H1 (cell line): ENCODE measurements at places on chromosomes 7 and 10. TPM values are rescaled to one million over a fixed set of nuclear protein-coding genes. Genes with fewer than 3 reads are reported as not detected.

GRCh38 chr10:86355571-86356038 lies 11.0 kb downstream of the GRID1 start:
- H3K27me3 ChIP-seq: peaks cover under 1% of the 10 kb centered on the region; the same call in 1 of the 2 replicates
- H3K4me3 ChIP-seq: no peak overlapping the region
- H3K27ac ChIP-seq: no peak overlapping the region
- H3K4me1 ChIP-seq: no peaks in the 10 kb centered on the region

The DKK1 gene
- total RNA-seq: 0.21 and 0.61 TPM in 2 replicates

- DNase-seq: no peak
- no peak overlapping the region for H3K27ac ChIP-seq
- H3K36me3 ChIP-seq: no peaks in the 10 kb centered on the region
- H3K4me3 ChIP-seq: no peak overlapping the region
- no peaks in the 10 kb centered on the region for H3K27me3 ChIP-seq
- H3K4me1 ChIP-seq: peaks cover 3% of the 10 kb centered on the region
These were observed 9.0 kb upstream of the BLVRA start for GRCh38 chr7:43749383-43749940.

DNA sequence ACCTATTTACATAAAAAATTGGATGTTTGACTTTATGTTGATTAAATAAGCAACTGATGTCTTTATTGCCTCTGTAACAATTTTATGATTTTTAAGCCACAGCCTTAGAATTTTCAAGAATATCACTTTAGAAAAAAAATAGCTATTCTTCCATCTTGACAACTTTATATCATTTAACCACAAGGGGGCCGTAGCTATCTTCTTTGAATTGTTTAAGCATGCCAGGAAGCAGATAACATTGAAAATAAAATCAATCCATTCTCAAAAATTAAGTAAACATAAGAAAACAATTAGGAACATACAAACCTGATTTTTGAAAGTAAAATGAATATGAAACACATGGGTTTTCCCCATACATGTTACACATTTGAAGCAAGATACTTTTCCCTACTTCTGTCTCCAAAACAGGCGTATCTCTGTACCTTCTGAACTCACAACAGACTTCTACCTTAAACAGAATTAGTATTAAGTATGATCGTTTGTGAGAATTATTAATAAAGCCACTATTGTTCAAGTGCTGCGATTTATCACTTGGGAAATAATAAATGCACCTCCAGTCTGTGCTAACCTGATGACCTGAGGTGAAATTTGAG lies 209.0 kb downstream of the CACNA2D1 start:
- H3K36me3 ChIP-seq: no peaks in the 10 kb centered on the region
- H3K27ac ChIP-seq: no peak overlapping the region
- DNase-seq: no peak
- H3K4me3 ChIP-seq: no peak overlapping the region

GRCh38 chr10:96270571-96270970 lies 798 bp downstream of the BLNK start:
- DNase-seq: no peak
- H3K27me3 ChIP-seq: no peaks in the 10 kb centered on the region
- no peaks in the 10 kb centered on the region for H3K4me1 ChIP-seq
- H3K4me3 ChIP-seq: no peak overlapping the region

GRCh38 chr10:28496481-28496961 lies 36.4 kb upstream of the WAC start:
- H3K27me3 ChIP-seq: no peaks in the 10 kb centered on the region
- no peak overlapping the region for H3K27ac ChIP-seq
- H3K36me3 ChIP-seq: no peaks in the 10 kb centered on the region

GRCh38 chr7:84914598-84914997 lies 272.3 kb downstream of the SEMA3D start:
- H3K27ac ChIP-seq: no peak overlapping the region
- peaks cover 4% of the 10 kb centered on the region for H3K4me1 ChIP-seq
- DNase-seq: no peak
- H3K4me3 ChIP-seq: no peak overlapping the region
- no peaks in the 10 kb centered on the region for H3K27me3 ChIP-seq
- no peaks in the 10 kb centered on the region; the same call in 1 of the 2 replicates for H3K36me3 ChIP-seq

- H3K27ac ChIP-seq: no peak overlapping the region
- no peaks in the 10 kb centered on the region for H3K36me3 ChIP-seq
- no peak overlapping the region for H3K4me3 ChIP-seq
These were observed 14.6 kb downstream of the FGL2 start for GRCh38 chr7:77184990-77185389.

The TLX1 gene
- not detected in 2 replicates for total RNA-seq

The AMZ1 gene
- 0.82 and 1.4 TPM in 2 replicates for total RNA-seq
